ENCODE measurements at places on chromosomes 7 and 10.

DNA sequence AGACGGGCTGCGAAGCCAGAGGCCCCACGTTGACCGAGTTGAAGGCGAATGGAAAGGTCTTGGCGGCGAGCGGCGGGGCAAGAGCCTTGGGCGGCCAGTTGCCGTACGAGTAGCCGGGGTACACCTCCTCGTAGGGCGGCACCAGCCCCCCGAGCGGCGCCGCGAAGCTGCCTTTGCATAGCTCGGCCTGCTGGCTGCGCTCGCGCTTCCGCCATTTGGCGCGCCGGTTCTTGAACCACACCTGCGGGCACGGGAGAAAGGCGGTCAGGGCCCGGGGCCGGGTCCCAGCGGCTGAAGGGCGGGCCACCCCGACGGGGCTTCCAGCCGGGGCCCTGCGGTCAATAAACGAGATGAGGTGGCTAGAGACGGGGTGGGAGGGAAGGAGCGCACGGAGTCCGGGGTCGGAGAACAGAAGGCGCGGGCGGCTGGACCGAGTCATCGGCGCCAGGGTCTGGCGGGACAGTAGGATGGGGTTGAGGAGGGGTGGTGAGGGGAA, 4.8 kb downstream of the ELOVL3 start:
- no peak for DNase-seq

- no peak for DNase-seq
Measured at GRCh38 chr7:117271566-117271965, 51.3 kb downstream of the WNT2 start.

DNA sequence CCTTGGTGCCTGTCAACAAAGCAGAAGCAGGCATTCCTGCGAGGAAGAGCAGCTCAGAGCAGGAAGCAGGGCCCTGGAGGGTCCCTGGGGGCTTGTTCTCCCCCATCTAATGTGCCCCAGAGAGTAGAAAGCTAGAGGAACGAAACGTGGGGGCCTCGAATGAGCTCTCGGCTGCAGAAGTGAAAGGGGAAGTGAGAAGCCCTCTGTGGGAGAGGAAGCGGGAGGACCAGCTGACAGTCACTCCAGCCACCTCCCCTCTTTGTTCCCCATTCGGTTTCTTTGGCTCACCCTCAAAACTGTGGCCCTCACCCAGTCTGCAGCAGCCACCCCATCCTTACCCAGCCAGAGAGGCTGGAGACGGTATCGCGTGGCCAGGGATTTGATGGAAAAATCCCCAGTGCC, 25.0 kb downstream of the C10orf105 start:
- no peak for DNase-seq

GRCh38 chr7:116872026-116872425, 9.6 kb downstream of the CAPZA2 start:
- DNase-seq, result no peak

GRCh38 chr7:65453341-65454030, 79.8 kb downstream of the ZNF92 start:
- DNase-seq, result no peak

DNA sequence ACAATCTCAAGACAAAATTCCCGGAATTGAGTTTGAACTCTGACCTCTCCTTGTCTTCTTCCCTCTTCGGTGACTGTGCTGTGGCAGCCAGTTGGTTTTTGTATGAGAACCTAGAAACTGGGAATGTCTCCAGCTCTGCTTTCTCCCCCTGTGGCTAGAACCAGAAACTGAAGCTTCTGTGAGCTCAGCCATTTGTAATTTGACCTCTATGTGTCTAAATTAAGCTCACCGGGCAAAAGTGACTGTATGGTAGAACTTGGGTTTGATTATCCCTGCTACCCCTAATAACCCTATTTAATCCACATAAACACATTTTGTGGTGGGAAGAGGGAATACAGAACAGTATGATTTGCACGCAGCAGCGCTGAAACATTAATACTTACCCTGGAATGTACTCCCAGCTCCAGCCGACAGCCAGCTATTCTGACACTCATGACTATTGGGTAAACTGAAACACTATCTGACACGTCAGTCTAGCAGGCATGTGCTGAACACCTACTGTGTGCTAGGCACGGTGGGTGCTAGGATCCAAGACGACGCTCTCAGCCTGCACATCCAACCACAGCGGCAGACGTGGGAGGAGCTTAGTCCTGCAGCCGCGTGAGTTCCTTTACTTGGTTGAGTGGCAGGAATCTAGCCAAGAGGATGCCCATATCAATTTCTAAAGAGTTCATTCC, 324.8 kb downstream of the SFMBT2 start:
- DNase-seq, result no peak

- no peak for DNase-seq
Measured at GRCh38 chr7:155219947-155220769, 77.5 kb upstream of the INSIG1 start.

DNA sequence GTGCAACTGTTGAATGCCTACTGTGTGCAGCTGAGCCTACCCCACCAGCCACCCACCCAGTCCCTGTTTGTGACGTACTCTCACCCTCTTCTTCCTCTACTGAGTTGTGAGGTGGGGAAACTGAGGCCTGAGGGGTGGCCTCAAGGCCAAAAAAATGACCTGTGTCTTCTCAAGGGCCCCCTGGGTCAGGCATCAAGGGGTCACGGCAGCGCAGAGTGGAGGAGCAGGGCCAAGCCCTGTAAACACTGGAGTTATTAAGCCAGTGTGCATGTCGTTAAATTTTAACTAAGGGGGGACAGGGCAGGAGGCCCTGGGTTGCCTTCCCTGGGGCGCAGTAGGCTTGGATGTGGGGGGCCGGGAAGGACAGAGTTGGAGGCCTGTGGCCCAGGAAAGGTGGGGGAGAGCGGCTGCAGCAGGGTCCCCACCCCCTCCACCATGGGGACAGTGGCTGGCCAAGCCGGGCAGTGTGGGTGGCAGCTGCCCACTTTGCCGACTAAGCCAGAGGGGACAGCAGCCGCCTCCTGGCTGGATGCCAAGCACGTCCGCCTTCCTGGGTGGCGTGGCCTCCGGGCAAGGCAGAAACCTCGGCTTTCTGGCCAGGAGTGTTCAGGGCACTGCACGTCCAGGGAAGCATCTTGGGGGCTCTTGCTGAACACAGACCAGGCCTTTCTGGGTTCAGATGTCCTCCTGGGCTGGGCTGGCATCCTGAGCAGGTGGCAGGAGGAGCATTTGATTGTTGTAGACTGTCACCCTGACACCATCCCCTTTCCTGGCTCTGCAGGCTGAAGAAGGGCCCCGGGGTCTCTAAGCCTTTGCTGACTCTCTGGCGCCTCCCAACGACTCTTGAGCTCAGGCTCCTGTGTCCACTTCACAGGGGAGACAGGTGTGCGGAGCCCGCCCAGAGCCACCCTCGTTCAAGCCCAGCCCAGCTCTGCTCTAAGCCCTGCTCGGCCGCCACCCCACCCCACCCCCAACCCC, 1.9 kb downstream of the SLC29A4 start:
- DNase-seq, result no peak

DNA sequence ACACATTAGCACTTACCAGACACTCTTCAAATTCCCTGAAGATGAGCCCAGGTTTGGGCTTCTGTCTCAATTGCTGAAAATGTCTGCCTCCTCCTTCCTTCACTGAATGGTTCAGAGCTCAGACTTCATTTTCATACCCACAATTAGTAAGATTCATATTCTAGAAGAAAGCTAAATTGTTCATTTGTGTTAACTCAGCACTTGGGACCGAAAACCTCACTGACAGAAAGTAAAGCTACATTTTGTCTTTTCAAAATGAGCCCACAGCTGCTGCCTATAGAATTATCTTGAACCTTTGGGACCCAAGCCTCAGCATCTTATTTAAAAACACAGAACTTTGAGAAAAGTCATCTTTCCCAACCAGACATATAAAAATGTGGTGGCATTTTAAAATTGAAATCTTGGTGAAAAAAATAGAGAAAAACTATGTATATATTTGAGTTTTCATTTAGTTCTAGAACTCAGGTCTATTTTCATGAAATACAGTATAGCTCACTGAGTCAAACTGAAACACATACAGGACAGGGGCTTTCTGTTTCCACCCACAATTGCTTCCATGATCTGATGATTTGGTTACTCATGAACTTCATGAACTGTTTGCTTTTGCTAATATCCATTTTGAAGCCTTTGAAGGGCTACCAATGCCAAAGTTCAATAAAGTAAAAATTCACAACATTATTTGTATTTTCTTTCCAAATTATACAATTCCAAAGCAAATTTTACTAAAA, 119.1 kb upstream of the PFKP start:
- DNase-seq, result no peak

DNA sequence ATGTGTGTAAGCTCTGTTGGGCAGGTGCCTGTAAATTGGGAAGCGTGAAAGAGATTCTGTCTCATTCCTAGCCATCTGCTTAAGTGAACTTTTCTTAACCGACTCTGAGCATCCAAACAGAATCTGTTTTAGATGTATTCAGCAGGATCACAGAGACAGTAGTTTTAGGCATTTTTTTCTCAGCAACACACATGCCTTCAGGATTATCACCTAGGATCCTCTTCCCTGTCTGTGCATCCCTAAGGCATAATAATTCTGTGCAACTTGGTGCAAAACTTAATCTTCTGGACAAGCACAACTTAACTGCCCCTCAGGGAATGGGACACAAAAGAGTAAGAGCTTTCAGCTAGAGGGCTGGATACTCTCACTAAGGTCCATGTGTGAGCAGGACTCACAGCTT, 284.8 kb downstream of the C7orf25 start:
- no peak for DNase-seq

DNA sequence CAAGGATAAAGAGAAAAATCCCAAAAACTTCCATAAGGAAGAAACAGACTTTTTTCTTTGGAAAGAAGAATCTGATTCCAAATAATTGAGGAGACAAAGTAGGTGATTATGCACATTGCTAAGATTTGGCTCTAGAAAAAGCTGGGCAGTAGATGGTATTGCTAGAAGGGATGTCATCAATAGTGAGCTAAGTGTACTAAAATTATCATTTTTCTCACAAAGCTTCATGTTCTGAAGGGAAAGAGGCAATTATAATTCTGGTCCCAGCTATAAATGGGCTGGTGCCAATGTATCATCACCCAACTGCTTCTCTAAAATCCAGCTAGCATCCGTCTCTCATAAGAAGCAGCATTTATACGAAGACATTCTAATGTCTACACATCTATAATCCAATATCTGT, 23.9 kb downstream of the STEAP1 start:
- DNase-seq, result no peak

DNA sequence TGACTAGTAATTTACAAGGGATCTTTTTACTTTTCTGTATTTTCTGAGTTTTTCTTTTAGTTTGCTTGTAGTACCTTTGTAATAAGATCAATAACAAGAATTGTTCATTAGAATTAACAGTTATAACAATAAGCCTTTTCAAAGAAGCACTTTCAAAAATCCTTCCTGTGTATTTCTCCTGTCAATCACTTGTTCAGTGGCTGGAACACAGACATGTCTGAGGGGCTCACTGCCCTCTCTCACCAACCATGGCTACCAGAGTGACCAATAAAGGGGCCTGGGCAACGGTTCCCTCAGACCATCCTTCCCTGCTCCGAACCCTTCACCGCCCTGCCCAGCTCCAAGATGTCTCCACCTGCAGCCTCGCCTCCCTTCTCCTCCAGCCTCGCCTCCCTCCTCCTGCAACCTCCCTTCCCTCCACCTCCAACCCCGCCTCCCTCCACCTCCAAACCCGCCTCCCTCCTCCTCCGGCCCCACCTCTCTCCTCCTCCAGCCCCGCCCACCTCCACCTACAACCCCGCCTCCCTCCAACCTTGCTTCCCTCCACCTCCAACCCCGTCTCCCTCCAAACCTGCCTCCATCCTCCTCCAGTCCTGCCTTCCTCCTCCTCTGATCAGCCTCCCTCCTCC, 353.4 kb downstream of the TNS3 start:
- no peak for DNase-seq

DNA sequence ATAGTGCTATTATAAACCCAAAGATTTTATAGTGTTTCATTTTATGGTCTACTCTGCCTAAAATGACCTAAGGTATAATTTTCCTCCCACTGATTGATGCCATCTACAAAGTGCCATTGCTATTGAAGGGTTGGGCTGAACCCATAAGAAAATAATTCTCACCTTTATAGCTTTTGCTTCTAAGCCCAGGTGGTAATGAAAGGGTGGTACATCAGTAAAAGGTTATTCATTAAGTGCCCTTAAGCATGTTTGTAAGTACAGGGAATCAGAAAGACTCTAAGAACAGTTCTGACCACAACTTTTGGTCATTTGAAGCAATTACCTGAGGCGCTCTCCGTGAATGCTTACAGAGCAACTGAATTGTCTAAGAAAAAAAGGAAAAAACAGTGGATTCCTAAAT, 1247.3 kb downstream of the NXPH1 start:
- DNase-seq, result no peak

DNA sequence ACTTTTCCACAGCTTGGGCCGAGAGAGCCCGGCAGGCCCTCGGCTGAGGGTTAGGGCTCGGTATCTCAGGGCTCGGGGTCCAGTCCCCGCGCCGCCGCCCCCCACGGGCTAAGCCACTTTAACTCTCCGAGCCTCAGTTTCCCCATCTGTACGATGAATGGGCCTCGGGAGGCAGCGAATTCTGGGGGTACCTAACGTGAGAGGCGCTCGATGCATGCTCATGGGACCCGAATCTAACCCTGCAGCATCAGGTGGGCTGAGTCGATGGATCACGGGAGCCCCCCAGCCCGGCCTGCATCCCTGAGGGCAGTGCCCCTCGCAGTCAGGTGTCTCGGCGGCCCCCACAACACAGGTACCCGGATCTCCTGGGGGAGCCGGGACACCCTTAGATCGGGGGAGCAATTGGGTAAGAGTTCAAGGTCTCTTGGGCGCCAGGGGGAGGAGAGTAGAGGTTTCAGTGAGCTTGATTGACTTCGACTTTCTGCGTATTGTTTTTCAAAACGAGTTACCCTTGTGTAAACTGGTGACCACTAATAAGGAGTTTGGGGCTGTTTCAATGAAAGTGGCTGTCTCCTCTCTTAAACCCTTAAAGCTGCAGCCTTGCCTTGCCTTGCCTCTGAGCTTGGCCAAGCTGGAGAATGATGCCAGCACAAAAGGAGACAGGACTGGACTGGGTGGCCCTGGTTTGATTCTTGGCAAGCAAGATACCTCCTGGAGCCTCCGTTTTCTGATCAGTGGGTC, 631 bp downstream of the POR start:
- DNase-seq, result no peak

Data from stimulated activated CD8-positive, alpha-beta memory T cell treated with anti-CD3 and anti-CD28 coated beads, Interleukin-2, amount 100 ng/mL, for 1 hour (primary cell).